ENCODE measurements at places on chromosomes 3 and 15.

DNA sequence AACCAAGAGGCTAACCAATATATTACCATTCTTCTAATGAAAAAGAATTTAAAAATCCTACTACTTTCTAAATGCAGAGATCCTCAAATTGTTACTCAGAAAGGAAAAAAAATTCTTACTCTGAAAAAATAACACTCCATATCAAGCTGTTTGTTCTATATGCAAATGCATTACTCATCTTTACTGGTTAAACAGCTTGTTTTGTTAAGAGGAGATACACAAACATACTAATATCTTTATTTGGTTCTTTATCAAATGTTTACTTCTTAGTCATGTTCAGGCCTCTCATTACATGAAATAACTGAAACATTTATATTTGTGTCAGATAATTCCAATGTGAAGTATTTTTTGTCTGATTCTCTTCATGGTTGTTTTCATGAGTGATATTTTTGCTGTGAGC is 146.8 kb downstream of the PCCB start:
- no peak for DNase-seq

DNA sequence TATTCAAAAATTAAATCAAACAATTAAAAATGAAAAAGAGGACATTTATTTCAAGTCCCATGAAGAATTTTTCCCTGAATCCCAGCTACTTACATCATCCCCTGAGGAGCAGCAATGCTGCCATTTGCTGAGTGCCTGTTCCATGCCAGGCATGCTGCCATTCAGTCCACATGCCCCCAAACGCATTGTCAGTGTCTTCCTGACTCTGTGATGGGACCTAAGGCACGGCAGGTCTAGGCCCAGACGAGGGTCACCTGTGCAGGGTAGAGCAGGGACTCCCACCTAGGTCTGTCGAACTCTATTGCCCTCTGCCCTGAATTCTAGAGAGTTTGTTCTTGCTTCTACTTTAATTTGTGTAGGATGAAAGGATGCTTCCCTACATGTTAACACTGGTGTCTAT is 7.0 kb downstream of the PSTPIP1 start:
- DNase-seq, result no peak

GRCh38 chr3:58012302-58012701 is 4.1 kb downstream of the FLNB start:
- no peak for DNase-seq

DNA sequence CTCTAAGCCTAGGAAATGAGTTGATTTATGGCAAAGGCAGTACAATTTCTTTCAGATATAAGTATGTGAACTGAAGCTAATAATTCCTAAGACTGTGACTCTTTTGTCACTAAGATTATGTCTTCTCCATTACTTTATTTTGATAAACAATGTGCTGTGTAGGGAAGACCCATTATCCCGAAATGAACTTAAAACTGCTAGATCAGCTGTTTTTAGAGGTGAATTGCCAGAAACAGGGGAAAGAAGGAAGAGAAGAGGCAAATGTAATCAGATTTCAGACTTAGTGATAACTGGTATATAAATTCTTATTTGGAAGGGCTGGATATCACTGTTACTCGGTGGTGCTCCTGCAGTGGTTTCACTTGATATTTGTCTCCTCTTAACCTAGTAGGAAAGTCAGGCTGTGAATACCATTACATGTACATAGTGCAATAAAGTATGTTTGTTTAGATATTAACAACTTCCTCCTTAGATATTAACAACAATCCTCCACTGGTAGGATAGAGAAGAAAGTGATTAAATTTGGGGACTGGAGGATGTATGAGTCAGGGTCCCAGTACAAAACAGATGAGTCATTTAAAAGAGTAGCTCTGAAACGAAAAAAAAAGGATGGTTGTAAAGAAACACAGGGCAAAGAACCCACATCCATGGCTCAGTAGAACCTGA is 338.5 kb upstream of the KCNH8 start:
- no peak for DNase-seq

- no peak for DNase-seq
These were observed 415.4 kb upstream of the RORA start for GRCh38 chr15:61644550-61644949.

DNA sequence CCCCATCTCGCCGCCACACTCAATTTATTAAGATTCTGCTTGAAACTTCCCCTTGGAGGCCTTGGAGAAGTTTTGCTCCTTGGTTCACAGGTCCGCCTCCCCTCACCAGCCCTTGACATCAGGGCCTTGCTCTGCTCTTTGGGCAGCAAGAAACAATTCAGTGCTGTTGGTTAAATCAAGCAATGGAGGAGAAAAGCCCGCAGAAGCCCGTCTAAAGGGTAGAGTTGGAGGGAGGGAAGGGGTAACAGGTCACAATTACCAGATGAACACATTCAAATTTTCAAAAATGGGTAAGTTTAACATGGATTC is 429 bp downstream of the PARP9 start:
- no peak for DNase-seq

GRCh38 chr3:145692751-145693150 is 468.2 kb downstream of the PLOD2 start:
- no peak for DNase-seq

- no peak for DNase-seq
These were observed 223.0 kb upstream of the CDIN1 start for GRCh38 chr15:36356466-36356865.
